ENCODE measurements at places on chromosomes 7 and 10.

DNA sequence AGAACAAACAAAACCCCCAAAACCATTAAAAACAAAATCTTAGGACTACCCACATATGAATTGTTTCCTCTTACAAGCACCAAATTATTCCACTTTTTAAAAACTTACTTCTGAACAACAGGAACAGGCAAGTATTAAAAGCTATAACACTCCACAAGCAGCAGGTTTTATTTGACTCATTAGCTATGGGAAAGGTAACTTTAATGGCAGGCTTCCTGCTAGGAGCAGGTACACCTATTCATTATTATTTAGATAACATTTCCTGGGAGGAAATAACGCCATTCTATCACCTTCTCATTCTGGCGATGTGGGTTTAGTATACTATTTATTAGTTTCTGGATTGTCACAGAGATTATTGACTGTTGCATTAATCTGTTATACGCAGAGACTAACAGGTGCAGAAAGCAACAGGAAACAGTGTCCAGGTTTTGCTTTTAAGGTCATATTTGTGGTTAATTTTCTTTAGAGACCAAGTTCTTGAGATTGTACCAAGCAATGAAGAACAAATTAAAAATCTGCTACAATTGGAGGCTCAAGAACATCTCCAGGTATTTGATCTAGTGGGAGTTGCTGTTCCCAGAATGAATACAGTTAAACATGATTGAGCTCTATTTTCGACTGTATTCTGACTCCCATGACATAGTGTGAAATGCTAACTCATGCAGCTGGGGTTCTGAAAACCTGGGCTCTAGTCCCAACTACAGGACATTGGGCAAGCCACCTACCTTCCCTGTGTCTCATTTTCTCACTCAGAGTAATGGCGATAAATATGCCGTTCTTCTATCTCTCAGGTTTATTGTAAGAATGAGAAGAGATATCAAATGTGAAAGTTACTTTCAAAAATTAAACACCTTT, 2.0 kb downstream of the CPA2 start:
- no peak for DNase-seq

DNA sequence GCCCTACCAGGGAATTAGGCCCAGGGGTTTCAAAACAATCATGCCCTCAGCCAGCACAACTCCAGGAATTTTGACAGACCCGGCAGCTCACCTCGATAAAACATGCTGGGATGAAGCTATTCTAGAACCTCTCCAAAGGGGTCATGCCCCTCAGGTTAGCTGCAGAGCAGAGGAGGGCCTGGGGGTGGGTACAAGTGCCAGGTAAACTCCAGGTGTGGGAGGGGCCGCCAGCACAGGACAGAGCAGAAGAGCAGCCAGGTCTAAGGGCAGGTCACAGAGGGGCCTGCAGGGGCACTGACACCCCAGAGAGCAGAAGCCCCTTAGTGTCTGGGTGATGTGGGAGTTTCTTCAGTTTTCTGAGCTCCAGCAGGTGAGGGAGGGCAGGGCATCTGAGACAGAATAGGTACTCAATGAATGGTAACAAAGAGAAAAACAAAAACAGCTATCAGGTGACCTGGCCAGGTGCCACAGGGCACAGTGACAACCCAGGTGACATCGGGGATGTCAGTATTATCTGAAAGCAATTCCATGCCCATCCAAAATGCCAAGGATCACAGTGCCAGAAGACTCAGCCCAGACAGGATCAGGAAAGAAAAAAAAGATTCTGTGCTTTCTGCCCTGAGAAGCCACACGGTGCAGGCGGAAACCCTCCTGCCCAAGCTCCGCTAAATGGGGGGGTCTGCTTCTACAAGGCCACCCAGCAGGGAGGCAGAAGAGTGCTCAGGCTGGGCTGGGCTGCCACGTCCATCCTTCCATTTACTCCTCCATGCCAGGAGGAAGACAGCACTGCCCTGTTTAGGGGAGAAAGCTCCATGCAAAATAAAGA, 104.5 kb downstream of the TNS3 start:
- DNase-seq = no peak

DNA sequence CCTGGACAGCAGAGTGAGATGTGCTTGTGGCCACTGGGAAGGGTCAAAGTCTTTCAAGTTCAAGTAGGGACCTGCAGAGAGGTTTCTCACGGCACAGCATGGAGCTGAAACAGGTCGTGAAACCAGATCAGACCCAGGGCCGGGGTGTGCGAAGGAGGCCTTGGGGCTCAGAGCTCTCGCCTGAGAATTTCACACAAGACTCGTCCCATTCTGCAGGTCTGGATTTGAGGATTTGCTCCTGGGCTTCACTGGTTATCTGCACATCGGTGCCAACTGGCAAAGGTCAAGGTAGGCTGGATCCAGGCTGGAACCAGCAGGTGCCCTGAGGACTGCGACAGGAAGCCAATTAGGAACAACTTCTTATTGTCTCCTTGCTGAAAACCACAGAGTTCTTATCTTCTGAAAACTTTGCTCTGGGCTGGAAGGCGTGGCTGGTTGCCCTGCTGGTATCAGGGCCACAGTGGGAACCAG, 24.0 kb upstream of the GTF2I start:
- no peak for DNase-seq

DNA sequence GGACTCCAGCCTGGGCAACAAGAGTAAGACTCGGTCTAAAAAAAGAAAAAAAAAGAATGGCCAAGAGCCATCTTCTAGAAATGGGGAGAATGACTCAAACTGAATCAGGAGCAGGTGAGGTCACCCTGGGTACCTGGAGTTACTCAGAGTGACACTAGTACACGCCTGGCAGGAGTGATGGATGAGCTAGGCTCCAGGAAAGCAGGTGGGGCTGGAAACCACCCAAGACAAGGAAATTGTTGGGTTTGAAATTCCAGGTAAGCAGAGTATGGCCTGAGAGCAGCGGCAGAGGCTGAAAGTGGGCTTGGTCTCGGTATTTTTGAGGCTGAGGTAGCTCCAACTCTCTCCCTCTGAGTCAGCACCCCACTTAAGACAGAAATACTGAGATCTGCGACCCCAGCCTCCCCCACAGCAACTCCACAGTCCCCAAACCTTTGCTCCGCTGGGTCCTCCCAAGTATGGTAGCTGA, 18.5 kb downstream of the DDIT4 start:
- DNase-seq = no peak

GRCh38 chr7:1428941-1429501, 30.2 kb downstream of the MICALL2 start:
- DNase-seq = no peak

DNA sequence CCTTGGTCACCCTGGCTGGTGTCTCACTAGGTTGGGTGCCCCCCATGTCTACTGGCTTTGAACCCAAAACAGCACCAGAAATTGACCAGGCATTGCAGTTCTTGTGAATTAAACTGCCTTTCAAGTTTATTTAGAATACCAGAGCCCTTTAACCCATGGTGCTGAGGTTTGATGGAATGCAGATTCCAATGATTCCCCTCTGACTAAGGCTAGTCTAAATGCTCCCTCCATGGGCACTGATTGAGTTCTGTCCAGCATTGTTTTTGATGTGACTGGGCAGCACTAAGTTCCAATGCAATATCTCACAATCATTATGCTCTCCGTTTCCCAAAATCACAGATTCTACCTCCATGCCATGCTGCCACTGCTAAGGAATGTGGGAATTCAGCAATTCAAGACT, 1047.4 kb upstream of the LRRN3 start:
- DNase-seq = no peak

DNA sequence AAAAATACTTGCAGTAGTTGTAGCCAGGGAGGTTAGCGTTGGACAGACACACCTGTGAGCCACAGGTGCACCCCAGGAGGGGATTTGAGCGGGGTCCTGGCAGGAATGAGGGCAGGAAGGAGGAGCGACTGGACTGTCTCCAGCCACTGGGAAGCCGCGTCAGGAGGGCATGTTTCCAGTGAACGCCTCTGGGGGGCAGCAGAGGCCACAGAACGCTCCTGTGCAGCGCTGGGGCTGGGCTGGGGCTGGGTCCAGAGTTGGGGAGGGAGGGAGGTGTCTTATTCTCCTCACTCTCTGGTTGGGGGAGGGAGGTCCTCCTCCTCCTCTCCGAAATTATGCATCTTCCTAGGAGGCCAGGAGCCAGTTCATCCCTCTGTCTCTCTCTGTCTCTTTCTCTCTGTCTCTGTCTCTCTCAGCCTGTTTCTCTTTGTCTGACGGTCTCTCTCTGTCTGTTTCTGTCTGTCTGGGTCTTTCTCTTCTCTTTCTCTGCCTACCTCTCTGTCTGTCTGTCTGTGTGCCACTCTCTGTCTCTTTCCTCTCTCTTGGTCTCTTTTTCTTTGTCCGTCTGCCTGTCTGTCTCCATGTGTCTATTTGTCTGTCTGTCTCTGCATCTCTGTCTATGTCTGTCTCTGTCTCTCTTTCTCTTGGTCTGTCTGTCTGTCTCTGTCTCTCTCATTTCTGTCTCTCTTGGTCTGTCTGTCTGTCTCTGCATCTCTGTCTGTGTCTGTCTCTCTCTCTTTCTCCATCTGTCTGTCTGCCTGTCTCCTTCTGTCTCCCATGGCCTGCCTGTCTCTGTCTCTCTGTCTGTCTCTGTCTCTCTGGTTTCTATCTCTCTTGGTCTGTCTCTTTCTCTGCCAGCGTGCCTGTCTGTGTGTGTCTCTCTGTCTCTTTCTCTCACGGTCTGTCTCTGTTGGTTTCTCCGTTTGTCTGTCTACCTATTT, 9.9 kb upstream of the PSMG3 start:
- no peak for DNase-seq

- DNase-seq = no peak
Measured at GRCh38 chr10:109025172-109025571, 898.1 kb downstream of the XPNPEP1 start.

DNA sequence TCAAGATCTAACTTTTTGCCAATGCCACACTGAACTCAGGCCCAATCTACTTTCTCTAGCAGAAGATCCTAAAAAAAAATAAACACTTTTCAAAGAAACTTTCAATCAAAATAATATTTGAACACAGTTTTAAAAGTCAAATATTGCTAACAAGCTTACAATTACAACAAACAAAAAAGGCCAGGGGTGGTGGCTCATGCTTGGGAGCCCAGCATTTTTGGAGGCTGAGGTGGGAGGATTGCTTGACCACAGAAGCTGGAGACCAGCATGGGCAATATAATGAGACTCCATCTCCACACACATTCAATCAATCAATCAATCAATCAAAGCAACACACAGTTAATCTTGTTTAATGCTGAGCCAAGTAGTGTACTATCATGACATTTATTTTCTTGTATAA, 149.2 kb downstream of the CYP26A1 start:
- DNase-seq = no peak

DNA sequence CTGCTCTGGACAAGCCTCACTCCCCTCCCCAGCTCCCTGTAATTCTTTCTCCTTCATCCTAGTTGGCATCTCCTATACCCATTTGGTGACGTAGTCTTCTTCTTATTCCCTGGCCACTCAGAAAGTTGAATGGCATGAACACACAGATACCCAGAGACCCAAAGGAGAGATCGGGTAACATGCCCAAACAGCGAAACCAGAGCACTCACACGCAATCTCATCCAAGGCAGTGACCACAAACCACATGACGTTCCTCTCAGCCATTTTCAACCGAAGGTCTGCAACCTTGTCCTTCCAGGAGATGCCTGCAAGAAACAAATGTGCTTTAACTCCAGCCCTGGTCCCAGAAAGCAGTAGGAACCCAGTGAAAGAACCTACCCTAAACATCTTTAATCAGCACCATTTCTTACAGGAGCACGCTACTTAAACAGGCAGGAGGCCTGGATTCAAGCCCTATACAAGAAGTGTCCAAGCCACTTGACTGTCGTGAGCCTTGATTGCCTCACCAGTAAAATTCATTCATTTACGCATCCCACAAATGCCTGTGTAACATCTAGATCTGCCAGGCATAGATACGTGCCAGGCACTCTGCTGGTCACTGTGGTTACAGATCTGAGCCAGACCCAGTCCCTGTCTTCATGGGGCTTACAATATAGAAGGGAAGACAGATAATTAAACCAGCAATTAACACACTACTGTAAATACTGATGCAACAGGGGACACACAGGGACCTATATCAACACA, 37.1 kb downstream of the XPNPEP1 start:
- DNase-seq = no peak

DNA sequence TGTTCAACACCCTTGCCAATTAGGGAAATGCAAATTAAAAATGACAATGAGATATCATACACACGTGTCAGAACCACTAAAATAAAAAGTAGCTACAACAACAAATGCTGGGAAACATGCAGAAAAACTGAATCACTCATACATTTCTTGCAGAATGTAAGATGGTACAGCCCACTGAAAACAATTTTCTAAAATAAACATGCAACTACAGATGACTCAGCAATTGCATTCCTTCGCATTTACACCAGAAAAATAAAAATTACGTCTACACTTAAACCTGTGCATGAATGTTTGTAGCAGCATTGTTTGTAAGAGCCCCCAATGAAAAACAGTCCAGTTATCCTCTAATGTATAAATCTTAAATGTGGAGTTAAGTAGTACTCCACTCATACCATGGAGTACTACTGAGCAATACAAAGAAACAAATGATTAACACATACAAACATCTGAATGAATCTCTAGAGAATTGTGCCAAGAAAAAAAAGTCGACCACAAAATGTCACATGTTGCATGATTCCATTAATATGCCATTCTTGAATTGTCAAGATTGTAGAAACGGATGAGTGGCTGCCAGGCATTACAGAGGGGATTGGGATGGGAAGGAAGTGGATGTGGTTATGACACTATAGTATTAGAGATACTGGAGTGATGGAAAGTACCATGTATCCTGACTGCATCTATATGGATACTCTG, 134.6 kb upstream of the NPSR1 start:
- no peak for DNase-seq

GRCh38 chr10:101282947-101283346, 53.7 kb upstream of the LBX1 start:
- no peak for DNase-seq

- no peak for DNase-seq
Measured at GRCh38 chr7:125559921-125560320, 630.3 kb upstream of the POT1 start.

DNA sequence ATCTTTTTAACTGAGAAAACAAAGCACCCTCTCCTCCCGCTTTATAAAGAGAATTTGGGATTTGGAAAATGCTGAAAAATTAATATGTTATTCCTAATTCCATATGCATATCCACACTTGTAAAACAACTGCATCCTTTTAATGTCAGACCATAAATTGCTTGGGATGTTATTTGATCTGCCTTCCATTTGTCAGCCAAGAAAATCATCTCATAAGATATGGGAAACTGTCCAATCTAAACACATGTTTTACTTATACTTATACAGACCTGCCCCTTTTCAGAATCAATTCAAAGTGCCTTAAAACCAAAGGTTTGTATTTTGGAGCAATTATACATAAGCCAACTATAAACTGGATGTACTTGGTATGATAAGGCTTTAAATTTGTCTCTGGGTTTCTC, 595.5 kb upstream of the PFKP start:
- DNase-seq = no peak

- DNase-seq = peak; percentile 80
Measured at GRCh38 chr10:16968416-16969041, 151.3 kb upstream of the RSU1 start.

DNA sequence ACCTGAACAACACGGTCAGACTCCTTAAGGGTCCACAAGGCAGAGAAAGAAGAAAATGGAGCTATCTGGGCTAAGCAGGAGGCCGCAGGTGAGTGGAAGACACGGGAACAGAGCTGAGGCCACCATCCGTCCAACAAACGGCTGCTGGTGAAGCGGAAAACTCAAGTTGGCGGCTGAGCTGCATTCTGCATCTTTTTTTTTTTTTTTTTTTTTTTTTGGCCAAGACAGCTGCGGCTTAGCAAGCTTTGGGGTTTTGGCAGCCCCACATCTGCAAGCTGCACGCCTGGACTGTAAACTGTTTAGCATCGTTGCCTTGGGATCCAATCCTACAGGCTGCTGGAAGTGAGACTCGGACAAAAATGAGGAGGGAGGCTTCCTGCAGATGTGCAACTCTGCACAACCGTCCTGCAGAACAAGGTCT, 37.4 kb downstream of the RGS10 start:
- no peak for DNase-seq

Data from smooth muscle cell of the brain vasculature (primary cell).